Stimulated activated CD8-positive, alpha-beta memory T cell treated with anti-CD3 and anti-CD28 coated beads, Interleukin-4, amount 100 ng/mL, for 48 hours (primary cell): ENCODE measurements at places on chromosomes 3 and 15.

DNA sequence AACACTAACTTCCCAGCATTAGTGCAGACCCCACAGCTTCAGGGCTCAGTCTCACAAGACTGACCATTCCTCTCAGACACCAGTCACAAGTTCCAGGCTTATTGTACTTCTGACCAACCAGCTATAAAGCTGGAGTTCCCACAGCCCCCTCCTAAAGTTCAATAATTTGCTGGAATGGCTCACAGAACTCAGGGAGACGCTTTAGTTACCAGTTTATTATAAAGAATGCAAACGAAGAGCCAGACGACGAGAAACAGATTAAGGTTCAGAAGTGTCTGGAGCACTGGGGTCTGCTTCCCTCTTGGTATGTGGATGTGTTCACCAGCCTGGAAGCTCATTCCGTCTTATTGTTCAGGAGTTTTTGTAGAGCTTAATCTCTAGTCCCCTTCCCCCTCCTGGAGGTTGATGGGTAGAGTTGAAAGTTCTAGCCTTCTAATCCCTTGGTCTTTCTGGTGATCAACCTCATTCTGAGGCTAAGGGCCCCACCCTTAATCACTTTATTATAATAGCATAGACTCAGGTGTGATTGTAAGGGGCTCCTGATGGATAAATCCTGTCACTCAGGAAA is 4.8 kb upstream of the CSRNP1 start:
- DNase-seq, result no peak

- no peak for DNase-seq
These were observed 33.3 kb downstream of the ZNF609 start for GRCh38 chr15:64493641-64494040.

- DNase-seq, result no peak
These were observed 114.2 kb downstream of the CNTN3 start for GRCh38 chr3:74500257-74500656.

DNA sequence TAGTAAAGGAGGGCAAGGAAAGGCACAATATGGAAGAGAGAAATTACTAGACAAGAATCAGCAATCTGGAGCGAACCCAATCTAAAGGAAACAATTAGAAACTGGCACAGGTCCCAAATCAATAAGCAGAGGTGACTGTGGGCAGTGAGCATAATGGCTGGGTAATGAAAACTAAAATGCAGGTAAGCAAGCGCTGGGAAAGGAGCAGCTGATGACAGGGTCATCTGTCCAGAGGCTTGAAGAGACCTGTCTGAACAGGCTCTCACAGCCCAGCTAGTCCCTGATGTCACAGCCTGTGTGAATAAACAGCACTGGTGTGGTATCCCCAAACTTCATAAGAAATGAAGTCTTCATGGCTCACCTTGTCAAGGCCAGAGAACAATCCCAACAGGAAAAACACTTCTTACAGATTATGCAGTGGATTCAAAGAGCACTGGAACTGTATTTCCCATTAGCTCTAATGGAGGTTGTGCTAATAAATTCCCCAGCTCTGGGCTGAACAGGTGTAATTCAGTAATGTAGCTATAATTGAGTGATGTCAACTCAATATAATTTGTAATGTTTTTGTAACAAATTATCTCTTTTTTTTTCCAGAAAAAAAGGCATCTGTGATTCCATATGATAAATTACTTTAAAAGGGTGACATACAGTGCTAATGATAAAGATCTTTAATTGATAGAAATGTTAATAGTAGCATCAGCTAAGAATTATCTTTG is 197.3 kb downstream of the FHIT start:
- DNase-seq, result no peak

GRCh38 chr15:73628976-73629797 is 4.0 kb downstream of the NPTN start:
- no peak for DNase-seq

GRCh38 chr3:154131830-154132229 is 10.6 kb downstream of the ARHGEF26 start:
- DNase-seq, result no peak

DNA sequence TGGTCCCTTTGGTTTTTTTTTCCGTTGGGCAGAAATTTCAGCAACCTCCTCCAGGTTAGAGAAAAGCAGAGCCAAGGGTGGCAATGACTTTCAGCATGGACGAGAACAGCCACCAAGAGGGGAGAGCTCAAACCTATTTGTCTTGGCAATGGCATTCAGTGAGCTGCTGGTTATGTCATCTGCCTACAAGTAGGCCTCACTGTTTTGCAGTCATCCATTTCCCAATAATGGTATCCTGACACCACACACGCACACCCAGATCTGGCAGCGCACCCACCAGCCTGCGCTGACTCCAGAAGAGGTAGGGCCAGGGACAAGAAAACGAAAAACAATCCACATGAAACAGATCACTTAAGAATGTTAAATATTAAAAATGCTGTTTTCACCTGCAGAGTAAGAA is 92.3 kb downstream of the MAGI1 start:
- DNase-seq, result no peak

GRCh38 chr3:84547971-84548970 is 410.5 kb upstream of the CADM2 start:
- no peak for DNase-seq
